ENCODE measurements at places on chromosomes 7 and 10.

DNA sequence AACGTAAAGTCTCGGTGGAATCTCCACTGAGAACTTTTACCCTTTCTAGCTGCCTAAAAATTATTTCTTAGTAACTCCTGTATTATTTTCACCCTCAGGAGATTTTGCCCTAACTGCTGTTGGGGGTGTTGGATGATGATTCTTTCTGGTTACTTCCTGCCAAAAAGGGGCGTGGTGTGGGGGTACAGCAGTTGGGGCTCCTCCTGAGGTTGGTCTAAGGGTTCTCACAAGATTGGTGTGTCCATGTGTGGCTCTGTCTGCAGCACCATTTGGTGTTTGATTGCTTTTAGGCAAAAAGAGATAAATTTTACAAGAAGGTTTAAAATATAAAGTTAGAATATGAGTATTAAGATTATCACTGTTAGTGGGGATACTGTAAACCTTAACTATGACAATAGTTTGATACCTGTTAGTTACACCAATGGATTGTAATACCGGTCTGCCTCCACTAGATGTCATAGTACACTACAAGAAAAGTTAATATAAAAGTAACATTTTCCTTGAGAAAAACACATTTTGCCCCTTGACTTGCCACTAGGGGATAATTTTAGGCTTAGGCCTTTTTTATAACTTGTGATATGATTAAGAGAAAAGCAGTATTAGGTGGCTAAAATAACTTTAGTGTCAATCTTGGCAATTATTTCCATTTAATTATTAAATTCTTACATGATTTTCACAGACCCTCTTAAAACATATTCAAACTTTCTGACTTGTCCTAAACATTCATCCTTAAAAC is 928.7 kb downstream of the IPMK start:
- peak; percentile 13 for DNase-seq

DNA sequence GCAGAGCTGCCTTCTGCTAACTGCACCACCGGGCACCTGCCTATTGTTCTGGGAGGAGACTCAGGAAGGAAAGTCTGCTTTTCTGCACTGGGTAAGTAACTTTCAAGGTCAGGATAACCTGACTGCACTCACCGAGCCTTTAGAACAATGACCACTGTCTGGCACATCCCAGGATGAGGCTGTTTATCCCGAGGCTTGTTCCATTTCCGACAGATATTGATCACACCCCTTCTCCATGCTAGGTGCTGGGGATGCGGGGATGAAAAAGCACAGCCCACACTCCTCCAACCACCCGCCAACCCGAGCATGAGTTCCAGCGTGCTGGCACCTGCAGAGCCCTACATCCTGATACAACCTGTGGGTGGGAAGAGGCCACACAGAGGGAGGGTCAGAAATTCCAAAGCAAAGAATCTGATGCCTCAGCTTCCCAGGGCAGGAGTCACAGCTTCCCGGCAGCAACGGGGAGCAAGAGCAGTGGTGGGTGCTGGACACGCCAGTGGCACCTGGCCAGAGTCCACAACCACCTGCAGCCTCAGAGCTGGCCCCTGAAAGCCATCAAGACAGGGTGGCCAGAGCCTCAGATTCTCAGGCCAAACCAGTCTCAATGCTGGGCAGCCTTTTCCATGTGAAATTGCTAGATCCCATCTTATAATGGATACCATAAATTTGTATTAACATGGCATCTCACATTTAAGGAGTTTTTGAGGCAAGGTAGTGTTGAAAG is 34.9 kb upstream of the CNPY1 start:
- no peak for DNase-seq

- no peak for DNase-seq
Measured at GRCh38 chr10:10623958-10624566, 393.6 kb upstream of the CELF2 start.

DNA sequence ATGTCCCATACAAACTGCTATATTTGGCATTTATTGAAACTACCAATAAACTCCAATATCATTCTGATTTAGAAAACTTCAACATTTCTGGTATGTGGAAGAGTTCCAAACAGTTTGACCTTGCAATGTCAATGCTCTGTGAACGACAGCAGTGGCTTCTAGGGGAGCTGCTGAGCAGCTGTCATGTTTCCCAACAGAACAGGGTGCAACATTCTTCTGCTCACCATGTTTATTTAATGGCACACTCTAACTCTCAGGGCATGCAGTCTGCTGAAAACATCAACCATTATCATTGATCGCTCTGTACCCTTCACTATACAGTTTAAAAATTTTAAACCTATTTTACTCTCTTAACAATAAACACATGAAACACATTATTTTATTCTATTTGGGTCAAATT is 25.9 kb downstream of the LMOD2 start:
- no peak for DNase-seq

DNA sequence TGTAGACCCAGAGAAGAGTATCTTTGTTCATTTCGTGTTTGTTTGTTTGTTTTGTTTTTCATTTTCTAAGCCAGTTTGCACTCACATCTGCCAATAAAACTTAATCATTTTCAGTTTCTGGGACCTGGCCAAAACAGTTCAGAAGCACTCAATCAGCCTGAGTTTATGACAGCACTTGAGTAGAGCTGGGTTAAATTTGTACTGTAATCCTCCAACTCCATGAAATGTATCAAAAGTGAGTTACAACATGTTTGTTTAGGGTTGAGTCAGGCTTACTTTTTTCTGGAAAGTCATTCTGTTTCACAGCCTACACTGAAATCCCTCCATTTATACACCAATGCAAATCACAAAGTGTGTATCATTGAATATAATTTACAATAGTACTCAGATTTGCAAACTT is 91.9 kb downstream of the ZWINT start:
- no peak for DNase-seq

- DNase-seq = no peak
Measured at GRCh38 chr10:102870221-102870620, 951 bp downstream of the AS3MT start.

DNA sequence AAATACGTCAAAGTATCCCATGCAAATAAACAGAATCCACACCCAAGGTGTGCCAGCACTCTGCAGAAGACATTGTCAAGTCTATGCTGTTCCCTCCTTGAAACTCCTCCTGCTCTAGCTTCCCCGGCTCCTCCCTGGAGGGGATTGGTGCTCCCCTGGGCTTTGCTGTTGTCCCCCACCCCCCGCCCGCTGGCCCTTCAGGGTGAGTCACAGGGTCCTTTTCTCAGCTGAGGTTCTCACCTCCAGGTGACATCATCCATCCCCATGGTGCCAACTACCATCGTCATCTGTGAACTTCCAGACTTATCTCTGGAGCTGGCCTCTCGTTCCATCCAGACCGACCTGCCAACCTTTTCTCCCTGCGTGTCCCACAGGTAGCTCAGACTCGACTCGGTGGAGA is 77.0 kb downstream of the ITIH5 start:
- DNase-seq = no peak

- DNase-seq = no peak
Measured at GRCh38 chr7:14137676-14138075, 148.2 kb upstream of the ETV1 start.
